ENCODE measurements at places on chromosomes 13 and 19.

- DNase-seq = peak; percentile 34
Measured at GRCh38 chr13:59459972-59460371, 703.8 kb downstream of the DIAPH3 start.

DNA sequence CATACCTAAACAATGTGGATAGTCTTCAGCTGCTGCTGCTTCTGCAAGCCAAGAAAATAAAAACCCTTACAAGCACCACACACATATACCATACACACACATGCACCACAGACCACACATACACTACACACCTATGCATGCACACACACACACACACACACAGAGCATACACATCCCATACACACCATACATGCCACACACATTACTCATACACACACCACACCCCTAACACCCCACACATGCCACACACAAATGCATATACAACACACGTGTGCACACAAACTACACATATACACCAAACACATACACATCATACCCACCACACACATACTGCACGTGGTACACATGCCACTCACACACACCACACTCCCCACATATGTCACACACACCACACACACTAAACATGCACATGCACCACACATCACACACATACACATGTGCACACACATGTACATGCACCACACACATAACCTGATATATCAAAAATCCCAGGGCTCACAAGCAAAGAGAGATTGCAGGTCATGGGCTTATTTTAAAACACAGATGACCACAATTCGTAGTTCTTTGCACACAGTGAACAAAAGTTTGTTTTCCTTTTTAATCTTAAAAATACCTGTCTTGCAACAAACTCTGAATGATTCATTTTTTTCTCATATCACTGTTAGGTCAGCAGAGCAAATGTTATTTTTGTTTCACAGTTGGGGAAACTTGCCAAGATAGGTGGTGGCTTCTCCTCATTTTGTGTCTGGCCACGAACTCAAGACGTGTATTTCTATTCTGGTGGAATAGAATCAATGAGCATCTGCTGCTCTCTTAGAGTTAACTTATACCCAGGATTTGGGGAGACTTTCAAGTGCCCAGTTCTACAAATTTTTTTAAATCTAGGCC lies 456.6 kb downstream of the FGF9 start:
- no peak for DNase-seq

GRCh38 chr13:89454681-89455080 lies 1783.5 kb downstream of the SLITRK5 start:
- DNase-seq = no peak

- peak; percentile 69 for DNase-seq
Measured at GRCh38 chr19:16067205-16067938, 8.9 kb upstream of the TPM4 start.

DNA sequence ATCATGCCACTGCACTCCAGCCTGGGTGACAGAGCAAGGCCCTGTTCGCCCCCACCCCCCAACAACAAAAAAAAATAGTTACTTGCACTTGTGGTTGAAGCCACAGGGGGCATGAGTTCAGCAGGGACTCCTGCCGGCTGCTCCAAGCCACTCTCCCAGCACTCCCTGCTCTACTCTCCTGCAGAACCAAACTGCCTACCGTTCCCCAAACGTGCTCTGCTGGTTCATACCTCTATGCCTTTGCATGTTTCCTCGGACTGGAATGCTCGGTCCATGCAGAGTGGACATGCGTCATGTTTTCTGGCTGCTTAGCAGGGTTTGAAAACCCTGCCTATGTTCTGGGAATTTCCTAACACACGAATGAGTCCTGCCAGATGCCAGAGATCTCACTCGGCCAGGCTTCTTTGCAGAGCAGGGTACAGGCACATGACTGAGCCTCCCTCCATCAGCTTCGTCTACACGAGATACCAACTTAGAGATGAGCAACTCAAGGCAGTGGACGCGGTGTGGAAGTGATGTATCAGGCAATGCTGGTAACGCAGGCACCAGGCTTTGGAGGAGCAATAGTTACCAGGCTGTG lies 8.5 kb upstream of the SLC25A15 start:
- peak; percentile 47 for DNase-seq

- DNase-seq = no peak
Measured at GRCh38 chr19:37683520-37683919, 28.3 kb upstream of the ZFP30 start.

DNA sequence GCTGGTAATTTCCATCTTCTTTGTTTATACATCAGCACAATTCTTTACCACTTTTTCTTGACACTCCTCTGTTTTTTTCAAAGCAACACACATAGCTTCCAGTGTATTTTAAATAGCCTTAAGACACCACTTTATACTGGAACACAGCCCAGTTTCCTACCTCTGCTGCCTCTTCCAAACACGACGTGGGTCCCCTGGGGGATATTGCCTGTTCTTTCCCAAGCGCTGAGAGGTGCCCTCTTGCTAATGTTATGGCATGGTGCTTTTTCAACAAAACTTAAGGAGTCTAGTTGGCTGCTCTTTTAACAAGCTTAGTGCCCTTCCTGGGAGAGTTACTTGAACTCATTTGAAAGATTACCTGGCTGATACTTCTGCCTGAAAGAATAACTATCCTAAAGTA lies 112.7 kb downstream of the OLFM4 start:
- no peak for DNase-seq

GRCh38 chr19:2035590-2035991 lies 15.5 kb downstream of the MKNK2 start:
- no peak for DNase-seq

DNA sequence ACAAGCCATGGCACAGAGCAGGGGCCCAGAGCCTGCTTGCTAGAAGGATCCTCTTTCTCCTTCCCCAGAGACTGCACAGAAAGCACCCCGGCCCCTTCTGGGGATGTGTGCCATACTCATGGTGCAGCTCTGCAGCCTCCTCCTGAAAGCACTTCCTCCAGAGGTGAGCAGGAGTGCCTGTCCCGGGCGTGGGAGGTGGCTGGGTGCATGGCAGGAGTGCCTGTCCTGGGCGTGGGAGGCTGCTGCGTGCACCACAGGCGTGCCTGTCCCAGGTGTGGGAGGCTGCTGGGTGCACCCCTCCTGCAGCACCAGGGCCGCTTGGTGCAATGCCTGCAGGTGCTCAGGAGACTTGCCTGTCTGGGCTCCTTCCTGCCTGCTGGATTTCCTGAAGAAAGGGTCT lies 913.3 kb downstream of the UQCRFS1 start:
- no peak for DNase-seq

GRCh38 chr13:32587811-32588170 lies 1.5 kb downstream of the PDS5B start:
- peak; percentile 49 for DNase-seq

- no peak for DNase-seq
Measured at GRCh38 chr13:110218581-110219201, 88.3 kb downstream of the COL4A1 start.

DNA sequence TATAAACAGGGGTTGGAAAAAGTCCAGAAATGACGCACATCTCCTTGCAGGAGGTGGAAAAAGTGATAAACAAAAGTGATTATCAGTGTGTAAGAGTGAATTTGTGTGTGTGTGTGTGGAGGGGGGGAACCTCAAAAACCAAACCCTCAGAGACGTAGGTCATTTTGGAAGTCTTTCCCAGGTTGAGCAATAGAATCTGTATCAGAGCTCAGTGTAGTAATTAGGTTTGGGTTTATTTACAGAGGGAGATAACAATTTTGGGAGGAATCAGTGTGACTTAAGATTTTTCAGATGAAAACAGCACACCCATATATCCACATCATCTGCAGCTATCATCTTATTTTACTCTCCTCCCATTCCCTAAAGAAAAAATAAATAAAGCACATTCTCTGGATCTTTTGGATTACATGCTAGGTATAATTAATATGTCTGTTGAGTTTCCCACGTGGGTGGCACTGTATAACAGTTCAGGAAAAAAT lies 406.4 kb downstream of the FGF9 start:
- no peak for DNase-seq

DNA sequence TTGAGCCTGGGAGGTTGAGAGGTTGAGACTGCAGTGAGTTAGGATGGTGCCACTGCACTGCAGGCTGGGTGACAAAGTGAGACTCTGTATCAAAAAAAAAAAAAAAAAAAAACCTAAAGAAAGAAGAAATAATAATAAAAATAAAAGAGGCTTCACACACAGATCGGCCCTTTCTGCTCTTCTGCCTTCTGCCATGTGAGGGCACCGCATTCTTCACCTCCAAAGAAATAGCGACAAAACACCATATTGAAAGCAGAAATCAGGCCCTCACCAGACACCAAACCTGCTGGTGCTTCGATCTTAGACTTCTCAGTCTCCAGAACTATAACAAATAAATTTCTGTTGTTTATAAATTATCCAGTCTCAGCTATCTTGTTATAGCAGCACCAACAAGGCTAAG lies 3.0 kb downstream of the ZNF649 start:
- DNase-seq = no peak

DNA sequence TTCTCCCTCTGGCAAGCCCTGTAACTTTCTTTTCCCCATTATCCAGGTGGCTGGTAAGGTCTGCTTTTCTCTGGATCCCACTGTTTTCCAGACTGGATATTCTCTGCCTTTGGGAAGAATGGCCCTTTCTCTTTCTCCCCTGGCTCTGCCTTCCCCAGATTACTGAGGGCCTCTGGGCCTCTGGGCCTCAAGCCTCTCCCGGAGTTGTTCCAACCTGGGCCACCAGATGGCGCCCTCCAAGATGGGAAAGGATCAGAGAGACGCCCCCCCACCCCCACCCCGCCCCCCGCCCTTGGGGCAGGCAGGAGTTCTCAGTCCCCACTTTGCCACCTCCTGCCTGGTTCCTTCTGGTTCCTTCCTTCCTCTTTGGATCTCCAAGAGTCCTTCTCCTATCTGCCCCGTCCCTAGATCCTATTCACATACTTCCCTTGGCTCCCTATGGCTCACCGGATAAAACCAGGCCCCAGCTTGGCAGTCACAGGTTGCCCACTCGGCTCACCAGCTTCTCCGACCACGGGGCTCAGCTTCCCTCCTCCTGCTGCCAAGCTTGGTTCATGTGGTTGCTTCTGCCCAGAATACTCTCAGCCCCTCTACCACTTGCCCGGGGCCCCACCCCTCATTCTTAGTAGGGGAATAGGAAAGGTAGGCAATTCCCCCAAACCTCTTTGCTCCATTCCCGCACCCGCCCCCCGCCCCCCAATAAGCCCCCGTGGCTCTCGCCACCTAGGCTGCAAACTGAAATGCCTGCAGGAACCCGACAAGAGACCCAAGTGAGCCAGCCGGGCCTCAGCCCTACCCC lies 13.1 kb downstream of the EPS8L1 start:
- peak; percentile 89 for DNase-seq

- no peak for DNase-seq
Measured at GRCh38 chr13:49776871-49777270, 15.6 kb downstream of the KPNA3 start.

- DNase-seq = no peak
Measured at GRCh38 chr13:98651744-98652143, 74.8 kb upstream of the STK24 start.

DNA sequence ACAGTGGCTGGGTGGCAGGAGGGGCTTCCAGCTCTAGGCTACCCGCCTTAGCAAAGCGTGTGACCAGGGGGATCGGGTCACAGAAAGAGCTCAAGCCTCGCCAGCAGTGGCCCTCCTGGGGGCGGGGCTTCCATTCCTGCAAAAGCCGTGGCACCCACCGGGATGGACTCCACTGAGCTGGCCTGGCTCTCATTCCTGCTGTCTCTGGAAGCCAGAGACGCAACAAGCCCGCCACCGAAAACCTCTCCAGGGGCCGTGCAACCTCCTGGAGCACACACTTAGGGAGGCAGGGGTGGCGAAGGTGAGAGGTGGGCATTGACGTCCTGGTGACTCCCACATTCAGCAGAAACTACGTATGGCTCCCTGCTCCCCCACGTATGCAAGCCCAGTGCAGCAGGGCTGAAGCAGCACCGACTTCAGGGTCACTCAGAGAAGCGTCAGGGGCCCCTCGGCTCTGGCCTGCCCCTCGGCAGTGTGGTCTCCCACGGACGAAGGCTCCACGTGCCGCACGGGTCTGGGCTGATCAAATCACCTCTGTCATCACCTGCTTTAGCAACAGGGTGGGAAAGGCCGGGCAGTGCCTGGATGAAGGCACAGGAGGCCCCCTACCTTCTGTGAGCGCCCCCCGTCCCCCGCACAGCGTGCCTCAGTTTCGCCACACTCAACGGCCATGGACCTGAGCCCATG lies 3.1 kb downstream of the C19orf25 start:
- DNase-seq = no peak

DNA sequence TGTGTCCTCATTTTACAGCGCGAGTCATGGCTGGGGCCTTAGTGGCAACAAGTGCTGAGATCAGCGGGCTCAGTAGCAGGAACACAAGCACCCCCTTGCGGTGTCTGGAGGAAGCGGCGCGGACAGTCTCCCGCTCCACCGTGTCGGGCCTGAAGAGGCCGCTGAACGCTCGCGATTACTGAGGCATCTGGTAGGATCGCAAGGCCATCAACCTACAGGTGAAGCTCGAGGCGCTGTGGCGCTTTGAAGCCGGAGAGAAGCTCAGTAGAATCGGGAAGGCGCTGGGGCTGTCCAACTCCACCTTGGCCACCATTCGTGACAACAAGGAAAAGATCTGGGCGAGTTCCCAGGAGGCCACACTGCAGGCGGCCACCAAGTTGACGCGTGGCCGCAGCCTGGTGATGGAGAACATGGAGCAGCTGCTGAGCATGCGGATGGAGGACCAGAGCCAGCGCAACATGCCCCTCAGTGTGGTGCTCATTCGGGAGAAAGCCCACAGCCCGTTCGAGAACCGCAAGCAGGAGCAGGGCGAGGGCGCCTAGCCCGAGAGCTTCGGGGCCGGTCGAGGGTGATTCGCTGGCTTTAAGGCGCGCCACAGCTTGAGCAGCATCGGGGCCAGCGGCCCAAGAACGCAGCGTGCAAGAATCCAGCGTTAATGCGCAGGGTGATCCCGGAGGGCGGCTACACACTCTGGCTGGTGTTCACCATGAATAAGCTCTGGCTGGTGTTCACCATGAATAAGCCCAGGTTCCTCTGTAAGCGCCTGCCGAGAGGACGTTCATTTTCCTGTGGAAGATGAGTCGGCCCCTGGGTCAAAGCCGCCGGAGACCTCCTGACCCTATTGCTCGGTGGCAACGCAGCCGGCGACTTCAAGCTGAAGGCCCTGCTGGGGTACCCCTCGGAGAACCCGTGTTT lies 8.3 kb upstream of the MZF1 start:
- peak; percentile 96 for DNase-seq

- no peak for DNase-seq
Measured at GRCh38 chr19:17321655-17322489, 12.5 kb downstream of the DDA1 start.

GRCh38 chr13:40470660-40471059 lies 195.8 kb downstream of the FOXO1 start:
- DNase-seq = no peak

GRCh38 chr13:87889254-87889653 lies 218.1 kb downstream of the SLITRK5 start:
- DNase-seq = no peak

- DNase-seq = no peak
Measured at GRCh38 chr13:111789420-111789819, 277.5 kb upstream of the SOX1 start.

DNA sequence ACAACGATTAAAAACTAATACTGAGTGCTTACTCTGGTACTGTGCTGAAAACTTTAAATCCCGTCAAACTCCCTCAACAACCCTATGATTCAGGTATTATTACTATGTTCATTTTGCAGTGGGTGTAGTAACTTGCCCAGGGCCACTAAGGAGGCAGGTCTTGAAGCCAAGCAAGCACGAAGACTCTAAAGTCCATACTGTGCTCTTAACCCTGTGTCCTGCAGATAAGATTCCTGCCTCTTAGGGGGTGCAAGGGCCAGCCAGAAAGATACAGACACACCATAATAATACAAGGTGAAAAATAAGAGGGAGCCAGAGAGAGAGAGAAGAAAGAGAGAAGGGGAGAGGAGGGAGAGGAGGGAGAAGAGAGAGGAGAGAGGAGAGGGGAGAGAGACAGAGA lies 95.5 kb downstream of the CDADC1 start:
- DNase-seq = no peak

Data from hematopoietic multipotent progenitor cell treated with erythropoietin and hydrocortisone succinate and interleukin-3 and kit ligand, for 4 days (in vitro differentiated cells).